CD4-positive, alpha-beta T cell (primary cell): ENCODE measurements at places on chromosomes 7 and 10. TPM values are rescaled to one million over a fixed set of nuclear protein-coding genes. Genes with fewer than 3 reads are reported as not detected.

The INMT gene
- total RNA-seq: 0.36 TPM

The ZNF716 gene
- not detected for total RNA-seq

The ECD gene
- total RNA-seq: 50.5 TPM

The TMEM209 gene
- total RNA-seq: 18.3 TPM

The FRA10AC1 gene
- 10.3 TPM for total RNA-seq

The ASZ1 gene
- not detected for total RNA-seq

The IKZF1 gene
- total RNA-seq: 297 TPM

The XRCC2 gene
- 0.25 TPM for total RNA-seq

The ZNF853 gene
- 2.5 TPM for total RNA-seq

The OPN4 gene
- not detected for total RNA-seq

- H3K27ac ChIP-seq: no peak overlapping the region
- no peak overlapping the region for H3K4me3 ChIP-seq
- no peak for DNase-seq
- H3K4me1 ChIP-seq: peaks cover 58% of the 10 kb centered on the region
- H3K36me3 ChIP-seq: peaks cover 39% of the 10 kb centered on the region
Observed at GRCh38 chr10:70167246-70167645, 3.1 kb downstream of the SAR1A start.

DNA sequence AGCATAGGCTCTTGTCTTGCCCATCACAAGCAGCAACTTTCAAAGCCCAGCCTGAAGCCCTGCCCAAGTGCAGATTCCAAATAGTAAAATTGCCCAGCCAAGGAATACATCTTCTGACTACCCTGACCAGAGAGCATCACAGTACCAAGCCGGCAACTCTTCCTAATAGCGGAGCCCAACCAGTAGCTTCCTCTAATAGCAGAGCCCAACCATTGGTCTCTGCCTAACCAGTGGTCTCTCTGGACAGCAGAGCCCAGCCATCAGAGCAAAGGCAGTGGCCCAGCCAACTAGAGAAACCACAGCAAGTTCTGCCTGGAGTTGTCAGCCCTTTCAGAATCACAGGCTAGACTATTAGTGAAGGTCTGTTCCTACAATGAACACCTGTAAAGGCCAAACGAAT is 285.6 kb downstream of the HGF start:
- no peaks in the 10 kb centered on the region for H3K36me3 ChIP-seq
- H3K27me3 ChIP-seq: no peaks in the 10 kb centered on the region
- no peaks in the 10 kb centered on the region for H3K4me1 ChIP-seq
- H3K27ac ChIP-seq: no peak overlapping the region
- no peak overlapping the region for H3K4me3 ChIP-seq
- DNase-seq: no peak

DNA sequence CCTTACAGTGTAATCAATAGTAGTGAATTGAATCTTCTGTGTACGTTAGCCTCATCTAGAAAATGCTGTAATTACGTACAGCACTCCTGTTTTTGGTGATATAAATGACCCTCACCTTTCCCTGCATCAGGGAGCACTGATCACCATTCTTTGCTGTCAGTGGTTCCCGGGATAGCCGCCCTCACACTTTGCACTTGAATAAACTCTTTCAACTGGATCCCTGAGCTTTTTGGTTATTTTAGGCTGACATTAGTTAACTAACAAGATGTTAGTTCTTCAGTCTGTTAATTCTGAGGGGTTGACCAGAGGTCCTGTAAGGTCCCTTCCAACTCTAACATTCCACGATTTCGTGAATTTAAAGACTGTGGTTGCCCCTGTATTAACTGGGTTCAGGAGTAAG is 23.4 kb upstream of the ZC3HAV1 start:
- H3K4me1 ChIP-seq: peaks cover 18% of the 10 kb centered on the region
- no peaks in the 10 kb centered on the region for H3K27me3 ChIP-seq
- DNase-seq: no peak
- H3K27ac ChIP-seq: peak overlapping the region; percentile 19
- no peaks in the 10 kb centered on the region for H3K36me3 ChIP-seq
- peak overlapping the region; percentile 68 for H3K4me3 ChIP-seq

DNA sequence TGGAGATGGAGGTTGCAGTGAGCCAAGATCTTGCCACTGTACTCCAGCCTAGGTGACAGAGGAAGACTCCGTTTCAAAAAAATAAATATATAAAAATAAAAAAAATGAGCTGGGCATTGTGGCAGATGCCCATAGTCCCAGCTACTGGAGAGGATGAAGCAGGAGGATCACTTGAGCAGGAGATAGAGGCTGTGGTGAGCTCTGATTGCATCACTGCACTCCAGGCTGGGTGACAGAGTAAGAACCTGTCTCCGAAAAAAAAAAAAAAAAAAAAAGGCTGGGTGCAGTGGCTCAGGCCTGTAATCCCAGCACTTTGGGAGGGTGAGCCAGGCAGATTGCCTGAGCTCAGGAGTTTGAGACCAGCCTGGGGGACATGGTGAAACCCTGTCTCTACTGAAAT is 11.8 kb downstream of the ZNF487 start:
- H3K27me3 ChIP-seq: no peaks in the 10 kb centered on the region
- DNase-seq: no peak
- H3K4me1 ChIP-seq: peaks cover 32% of the 10 kb centered on the region
- H3K36me3 ChIP-seq: no peaks in the 10 kb centered on the region
- no peak overlapping the region for H3K27ac ChIP-seq

GRCh38 chr7:157903710-157904109 is 566.9 kb downstream of the DNAJB6 start:
- no peak overlapping the region for H3K4me3 ChIP-seq
- DNase-seq: no peak
- no peaks in the 10 kb centered on the region for H3K27me3 ChIP-seq
- H3K27ac ChIP-seq: no peak overlapping the region
- H3K4me1 ChIP-seq: no peaks in the 10 kb centered on the region

GRCh38 chr10:35409094-35409582 is 72.8 kb downstream of the CCNY start:
- DNase-seq: no peak
- H3K36me3 ChIP-seq: no peaks in the 10 kb centered on the region
- no peak overlapping the region for H3K27ac ChIP-seq
- H3K4me3 ChIP-seq: no peak overlapping the region
- peaks cover 25% of the 10 kb centered on the region for H3K4me1 ChIP-seq

DNA sequence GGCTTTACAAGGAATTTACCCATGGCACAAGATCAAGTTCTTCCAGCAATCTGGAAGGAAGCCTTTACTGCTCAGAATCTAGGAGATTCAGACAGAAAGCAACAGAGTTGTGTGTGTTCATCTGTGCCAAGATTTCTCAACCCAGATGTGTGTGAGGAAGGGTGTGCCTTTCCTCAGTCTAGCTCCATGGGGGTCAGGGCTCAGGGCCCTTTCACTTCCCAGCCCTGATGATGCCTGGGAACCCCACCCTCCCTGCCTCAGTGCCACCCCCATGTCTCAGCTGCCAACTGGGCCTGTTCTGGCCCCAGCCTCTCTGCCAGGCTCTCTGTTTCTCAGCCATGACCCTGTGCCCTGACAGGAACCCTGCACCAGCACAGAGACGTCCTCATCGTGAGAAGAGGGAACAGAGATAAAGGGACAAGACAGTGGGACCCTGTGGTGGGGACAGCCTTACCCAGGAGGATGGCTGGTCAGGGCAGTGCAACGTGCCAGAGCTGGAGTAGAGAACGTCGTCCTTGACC is 102.0 kb downstream of the VIPR2 start:
- H3K27me3 ChIP-seq: peaks cover 2% of the 10 kb centered on the region
- H3K27ac ChIP-seq: no peak overlapping the region
- DNase-seq: no peak
- no peaks in the 10 kb centered on the region for H3K36me3 ChIP-seq

DNA sequence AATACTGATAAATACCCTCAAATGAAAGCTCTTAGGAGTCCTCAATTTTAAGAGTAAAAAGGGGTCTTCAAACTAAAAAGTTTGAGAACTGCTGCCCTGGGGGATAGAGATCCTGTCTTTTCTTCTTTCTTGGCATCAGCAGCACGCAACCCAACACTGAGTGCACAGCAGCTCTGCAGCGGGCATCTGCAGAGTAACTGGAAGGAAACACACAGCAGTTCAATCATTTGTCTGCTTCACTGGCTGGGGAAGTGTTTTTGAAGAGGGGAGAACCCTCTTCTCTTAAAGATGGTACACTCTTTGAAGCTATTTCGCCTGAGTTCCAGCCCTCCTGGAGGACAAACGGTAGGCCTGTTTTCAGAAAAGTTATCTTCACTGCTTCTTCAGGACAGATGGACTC is 193.6 kb downstream of the FGFR2 start:
- no peaks in the 10 kb centered on the region for H3K36me3 ChIP-seq
- H3K27me3 ChIP-seq: no peaks in the 10 kb centered on the region
- no peak overlapping the region for H3K27ac ChIP-seq
- no peak overlapping the region for H3K4me3 ChIP-seq
- DNase-seq: no peak

DNA sequence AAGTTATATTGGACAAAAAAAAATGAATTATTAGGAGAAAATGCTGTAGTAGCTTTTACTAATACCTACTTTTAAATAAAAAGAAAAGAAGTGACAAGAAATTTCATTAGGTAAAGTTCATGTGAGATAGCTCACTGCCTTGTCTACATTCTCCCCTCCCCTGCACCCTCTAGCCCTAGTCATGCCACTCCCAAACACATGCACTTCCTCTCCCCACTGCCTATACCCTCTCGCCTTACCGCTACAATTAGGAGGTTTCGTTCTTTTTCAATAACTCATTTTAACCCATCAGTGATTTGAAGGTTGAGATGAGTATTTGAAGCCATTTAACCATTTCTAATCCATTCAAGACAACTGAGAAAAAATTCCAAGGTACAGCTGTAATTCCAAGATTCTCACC is 75.3 kb downstream of the HIBADH start:
- no peak overlapping the region for H3K4me3 ChIP-seq
- no peak overlapping the region for H3K27ac ChIP-seq
- no peaks in the 10 kb centered on the region for H3K27me3 ChIP-seq
- DNase-seq: no peak

DNA sequence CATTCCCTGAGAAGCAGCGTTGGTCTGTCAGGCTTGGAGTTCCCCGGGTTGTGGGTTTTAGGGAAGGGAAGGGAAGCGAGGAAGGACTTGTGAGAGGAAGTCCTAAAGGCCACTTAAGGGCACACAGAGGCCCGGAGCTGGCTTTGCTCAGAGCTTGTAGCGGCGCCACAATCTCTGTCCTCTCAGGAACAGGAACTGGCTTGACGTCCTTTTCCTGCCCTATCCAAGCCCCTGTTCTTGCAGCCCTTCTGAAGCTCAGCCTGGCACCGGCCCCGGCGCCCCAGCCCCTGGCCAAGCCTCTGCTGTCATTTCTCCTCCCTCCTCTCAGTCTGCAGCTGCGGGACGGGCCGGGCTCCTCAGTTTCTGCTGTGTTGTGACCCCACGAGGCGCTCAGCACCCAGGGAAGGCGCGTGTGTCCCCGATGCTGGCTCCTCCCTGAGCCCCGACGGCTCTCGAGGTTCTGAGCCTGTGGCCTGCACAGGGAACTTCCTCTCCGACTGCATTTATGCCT is at the start of gene GIMAP8:
TSS of gene GIMAP8 (plus strand) at position 140 of the 511 bp plus-strand sequence. CDS start 16,069 bp downstream, outside the sequence.
- DNase-seq: peak; percentile 70
- H3K27ac ChIP-seq: peak within 1 kb of the TSS; percentile 82
- peak within 1 kb of the TSS; percentile 96 for H3K4me3 ChIP-seq
- H3K4me1 ChIP-seq: peaks cover 76% of the 10 kb centered on the region

GRCh38 chr10:115417585-115418265 is 324.6 kb downstream of the ATRNL1 start:
- no peaks in the 10 kb centered on the region for H3K27me3 ChIP-seq
- no peak overlapping the region for H3K4me3 ChIP-seq
- H3K36me3 ChIP-seq: no peaks in the 10 kb centered on the region
- H3K27ac ChIP-seq: no peak overlapping the region
- DNase-seq: no peak

- H3K36me3 ChIP-seq: no peaks in the 10 kb centered on the region
- H3K4me3 ChIP-seq: no peak overlapping the region
- no peaks in the 10 kb centered on the region for H3K4me1 ChIP-seq
- H3K27ac ChIP-seq: no peak overlapping the region
- no peak for DNase-seq
- H3K27me3 ChIP-seq: no peaks in the 10 kb centered on the region
Observed at GRCh38 chr7:28811701-28812430, 146.3 kb downstream of the TRIL start.

GRCh38 chr10:71292624-71293445 is 26.2 kb upstream of the SLC29A3 start:
- no peak overlapping the region for H3K27ac ChIP-seq
- DNase-seq: no peak
- no peaks in the 10 kb centered on the region for H3K4me1 ChIP-seq
- H3K4me3 ChIP-seq: no peak overlapping the region

GRCh38 chr7:80869106-80869784 is 49.6 kb downstream of the SEMA3C start:
- no peaks in the 10 kb centered on the region for H3K36me3 ChIP-seq
- H3K4me3 ChIP-seq: no peak overlapping the region
- no peak overlapping the region for H3K27ac ChIP-seq
- no peaks in the 10 kb centered on the region for H3K27me3 ChIP-seq
- no peaks in the 10 kb centered on the region for H3K4me1 ChIP-seq
- no peak for DNase-seq

DNA sequence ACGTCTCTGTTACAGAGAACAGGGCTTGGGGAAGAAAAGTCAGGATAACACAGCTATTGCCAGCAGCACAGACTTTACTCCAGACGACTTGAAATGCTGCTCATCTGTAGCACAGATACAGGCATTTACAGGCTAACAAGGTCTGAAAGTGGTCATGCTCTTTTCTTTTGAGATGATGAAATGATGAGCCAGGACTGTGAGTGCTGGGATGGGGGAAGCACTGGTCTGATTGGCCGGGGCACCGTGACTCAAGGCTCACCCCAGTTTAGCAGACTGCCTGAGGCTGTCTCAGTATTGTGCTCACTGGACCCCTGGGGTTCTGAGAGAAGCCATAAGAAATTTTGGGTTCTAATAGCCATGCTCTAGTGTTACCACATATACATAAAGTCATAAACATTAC is 12.4 kb downstream of the SMKR1 start:
- H3K27ac ChIP-seq: no peak overlapping the region
- no peaks in the 10 kb centered on the region for H3K27me3 ChIP-seq

DNA sequence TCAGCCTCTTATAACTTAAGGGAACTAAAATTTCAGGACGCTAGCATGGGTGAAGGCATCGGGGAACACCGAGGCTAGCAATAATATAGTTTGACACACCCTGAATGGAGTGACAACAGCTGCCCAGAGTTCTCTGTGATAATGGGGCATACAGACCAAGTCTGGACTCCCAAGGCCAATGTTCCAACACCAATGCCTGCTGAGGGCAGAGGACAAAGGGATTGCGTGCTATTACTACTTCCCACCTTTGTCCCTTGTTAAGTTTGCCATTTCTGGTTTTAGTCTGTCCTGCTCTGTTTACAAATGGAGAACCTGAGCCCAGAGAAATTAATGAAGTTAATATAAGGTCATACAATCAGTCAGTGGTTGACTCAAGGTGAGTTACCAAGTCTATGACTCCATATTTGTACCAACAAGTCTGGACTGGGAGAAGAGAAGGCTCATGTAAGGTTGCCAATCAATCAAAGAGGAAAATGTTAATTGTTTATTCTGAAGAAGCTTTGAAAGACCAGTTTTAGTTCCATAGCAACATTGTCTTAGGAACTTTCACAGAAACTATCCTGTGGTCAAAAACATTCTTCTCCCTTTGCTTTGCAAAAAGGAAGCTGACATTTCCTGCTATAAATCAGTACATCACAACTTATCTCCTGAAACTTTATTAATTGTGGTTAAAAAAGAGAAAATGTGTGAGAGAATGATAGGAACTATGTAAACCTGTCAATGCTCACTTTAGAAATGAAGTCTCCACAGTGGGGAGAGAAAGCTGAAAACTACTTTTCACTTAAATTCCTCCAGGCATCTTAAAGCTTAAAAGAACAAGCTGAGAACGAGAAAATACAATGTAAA is 74.5 kb downstream of the CCDC6 start:
- H3K36me3 ChIP-seq: peaks cover 38% of the 10 kb centered on the region
- peaks cover 2% of the 10 kb centered on the region for H3K4me1 ChIP-seq
- H3K4me3 ChIP-seq: no peak overlapping the region
- DNase-seq: no peak
- H3K27ac ChIP-seq: no peak overlapping the region
